GM23338 (cell line): ENCODE measurements at places on chromosomes 11 and 22. TPM values are rescaled to one million over a fixed set of nuclear protein-coding genes. Genes with fewer than 3 reads are reported as not detected.

- H3K4me1 ChIP-seq = no peaks in the 10 kb centered on the region
- no peak for DNase-seq
- H3K27me3 ChIP-seq = no peaks in the 10 kb centered on the region
- peaks cover 80% of the 10 kb centered on the region for H3K36me3 ChIP-seq
- no peak overlapping the region for H3K4me3 ChIP-seq
These were observed 8.6 kb downstream of the RPUSD4 start for GRCh38 chr11:126202646-126203359.

DNA sequence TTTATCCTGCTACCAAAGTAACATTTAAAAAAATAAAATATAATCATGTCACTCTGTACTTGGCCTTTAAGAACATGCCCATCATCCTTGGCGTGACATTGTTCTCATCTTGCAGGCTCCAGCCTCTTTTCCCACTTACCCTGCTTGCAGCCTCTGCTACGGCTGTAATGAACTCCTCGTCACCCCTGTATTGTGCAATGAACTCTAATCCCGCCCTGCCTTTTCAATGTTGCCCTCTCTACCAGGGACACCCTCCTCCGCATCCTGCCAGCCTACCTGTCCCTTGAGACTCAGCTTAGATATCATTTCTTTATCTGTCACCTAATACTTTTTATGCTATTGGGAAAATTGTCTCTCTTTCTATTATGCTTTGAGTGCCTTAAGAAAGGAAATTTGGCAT, 12.6 kb upstream of the MMP20 start:
- no peaks in the 10 kb centered on the region for H3K36me3 ChIP-seq
- no peak for DNase-seq
- no peak overlapping the region for H3K4me3 ChIP-seq

- H3K4me3 ChIP-seq = no peak overlapping the region
- H3K27ac ChIP-seq = no peak overlapping the region
- H3K36me3 ChIP-seq = no peaks in the 10 kb centered on the region
- no peaks in the 10 kb centered on the region for H3K27me3 ChIP-seq
These were observed 85.8 kb downstream of the TRMU start for GRCh38 chr22:46421267-46421666.

DNA sequence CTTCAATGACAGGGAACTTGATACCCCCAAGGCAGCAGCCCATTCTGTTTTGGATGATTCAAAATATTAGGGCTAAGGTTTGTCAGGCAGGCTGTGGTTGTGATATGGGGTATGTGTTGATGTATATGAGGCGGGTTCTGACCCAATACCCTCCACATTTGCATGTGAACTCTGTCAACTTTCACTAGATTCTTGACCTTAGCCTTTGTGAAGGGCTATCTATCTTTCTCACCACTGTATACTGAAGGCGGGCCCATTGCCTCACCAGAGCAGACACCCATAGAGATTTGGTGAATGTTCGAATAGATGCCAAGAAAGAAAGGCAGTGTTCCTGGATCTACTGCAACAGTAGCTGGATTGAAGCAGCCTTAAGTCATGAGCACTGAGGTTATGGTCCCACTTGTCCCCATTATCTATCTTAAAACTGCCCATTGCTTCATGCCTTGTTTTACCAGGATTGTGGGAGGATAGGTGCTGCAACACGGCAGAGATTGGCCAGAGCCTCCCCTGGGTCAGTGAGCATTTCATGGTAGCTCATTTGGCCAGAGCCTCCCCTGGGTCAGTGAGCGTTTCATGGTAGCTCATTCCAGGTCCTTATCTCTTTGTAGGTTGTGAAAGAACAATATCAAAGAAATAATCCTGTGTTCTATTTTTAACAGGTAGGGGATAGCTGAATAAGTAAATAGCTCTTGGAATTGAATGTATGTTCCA, 399.6 kb downstream of the TMEM135 start:
- no peak overlapping the region for H3K4me3 ChIP-seq
- H3K36me3 ChIP-seq = no peaks in the 10 kb centered on the region
- no peaks in the 10 kb centered on the region for H3K27me3 ChIP-seq
- no peaks in the 10 kb centered on the region for H3K4me1 ChIP-seq
- no peak for DNase-seq
- H3K27ac ChIP-seq = no peak overlapping the region

DNA sequence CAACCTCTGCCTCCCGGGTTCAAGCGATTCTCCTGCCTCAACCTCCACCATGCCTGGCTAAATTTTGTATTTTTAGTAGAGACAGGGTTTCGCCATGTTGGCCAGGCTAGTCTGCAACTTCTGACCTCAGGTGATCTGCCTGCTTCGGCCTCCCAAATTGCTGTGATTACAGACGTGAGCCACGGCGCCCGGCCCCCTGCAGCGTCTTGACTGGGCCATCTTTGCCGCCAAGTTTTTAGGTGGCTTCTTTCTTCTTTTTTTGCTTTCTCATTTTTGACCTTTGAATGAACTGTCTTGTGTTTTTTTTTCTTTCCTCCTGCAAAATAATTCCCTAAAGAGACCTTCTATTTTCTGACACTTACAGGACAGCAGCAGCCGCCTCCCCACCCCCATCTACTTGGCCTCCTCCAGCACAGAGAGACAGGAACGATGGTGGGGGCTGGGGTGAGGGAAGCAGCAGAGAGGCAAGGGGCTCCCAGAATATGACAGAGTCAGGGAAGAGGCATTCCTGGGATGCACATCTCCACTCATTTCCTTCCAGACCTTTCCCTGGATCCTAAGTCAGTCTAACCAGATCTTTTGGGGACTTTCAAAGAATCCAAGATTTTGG, 92.6 kb upstream of the ALX4 start:
- H3K4me1 ChIP-seq = no peaks in the 10 kb centered on the region
- H3K27ac ChIP-seq = no peak overlapping the region
- H3K27me3 ChIP-seq = no peaks in the 10 kb centered on the region
- no peaks in the 10 kb centered on the region for H3K36me3 ChIP-seq
- no peak overlapping the region for H3K4me3 ChIP-seq
- no peak for DNase-seq

DNA sequence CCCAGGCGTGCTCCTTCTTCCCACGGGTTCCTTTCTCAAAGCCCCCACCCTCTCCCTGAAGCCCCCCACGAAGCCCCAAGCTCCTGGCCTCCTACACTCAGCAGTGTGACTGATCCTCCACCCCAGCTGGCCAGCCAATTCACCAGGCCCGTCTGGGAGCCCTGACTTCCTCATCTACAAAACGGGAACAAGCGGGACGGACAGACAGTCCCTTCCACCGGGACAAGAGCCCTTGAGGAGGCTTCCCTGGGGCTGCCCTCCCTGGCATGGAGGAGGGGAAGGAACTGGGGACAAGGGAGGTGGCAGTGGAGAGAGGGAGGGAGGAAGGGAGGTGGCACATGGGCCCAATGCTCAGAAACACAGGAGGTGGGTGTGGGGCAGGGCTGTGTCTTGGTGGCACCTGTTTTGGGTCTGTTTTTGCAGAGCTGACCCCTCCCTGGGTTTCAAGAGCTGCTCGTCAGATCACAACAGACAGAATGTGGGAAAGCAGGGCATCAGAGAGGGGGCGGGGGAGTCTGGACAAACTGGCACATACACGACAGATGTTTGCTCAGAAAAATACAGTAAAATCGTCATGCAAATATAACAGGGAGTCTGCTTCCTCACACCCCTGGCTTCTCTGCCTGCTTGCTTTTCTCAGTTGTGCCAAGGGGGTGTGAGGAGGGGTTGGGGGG, 56.8 kb downstream of the ELFN2 start:
- H3K36me3 ChIP-seq = no peaks in the 10 kb centered on the region
- no peaks in the 10 kb centered on the region for H3K27me3 ChIP-seq
- H3K27ac ChIP-seq = no peak overlapping the region
- H3K4me1 ChIP-seq = no peaks in the 10 kb centered on the region
- H3K4me3 ChIP-seq = no peak overlapping the region

- H3K36me3 ChIP-seq = no peaks in the 10 kb centered on the region
- H3K27ac ChIP-seq = no peak overlapping the region
- no peaks in the 10 kb centered on the region for H3K4me1 ChIP-seq
These were observed 520.8 kb downstream of the BRD1 start for GRCh38 chr22:49306632-49307480.

GRCh38 chr11:111097191-111097590, 148.3 kb upstream of the POU2AF2 start:
- no peaks in the 10 kb centered on the region for H3K36me3 ChIP-seq
- no peak overlapping the region for H3K4me3 ChIP-seq

DNA sequence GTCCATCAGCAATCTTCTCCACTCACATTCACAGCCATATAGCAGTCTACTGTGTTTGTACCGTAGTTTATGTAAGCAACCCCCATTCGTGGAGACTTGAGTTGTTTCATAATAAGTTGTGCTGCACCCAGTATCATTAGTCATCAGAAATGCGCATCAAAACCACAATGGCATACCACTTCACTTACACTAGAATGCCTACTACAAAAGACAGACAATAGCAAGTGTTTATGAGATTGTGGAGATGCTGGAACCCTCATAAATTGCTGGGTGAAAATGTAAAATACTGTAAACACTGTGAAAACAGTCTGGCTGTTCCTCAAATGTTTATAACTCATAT, 133.3 kb downstream of the ATXN10 start:
- DNase-seq = no peak
- no peaks in the 10 kb centered on the region for H3K4me1 ChIP-seq
- H3K4me3 ChIP-seq = no peak overlapping the region
- no peaks in the 10 kb centered on the region; the same call in 1 of the 2 replicates for H3K36me3 ChIP-seq

- DNase-seq = peak; percentile 38
- no peak overlapping the region for H3K27ac ChIP-seq
- H3K4me1 ChIP-seq = peaks cover 5% of the 10 kb centered on the region; the same call in 1 of the 2 replicates
- no peak overlapping the region for H3K4me3 ChIP-seq
- H3K27me3 ChIP-seq = no peaks in the 10 kb centered on the region
- H3K36me3 ChIP-seq = no peaks in the 10 kb centered on the region
These were observed 9.4 kb downstream of the UEVLD start for GRCh38 chr11:18578975-18579598.

DNA sequence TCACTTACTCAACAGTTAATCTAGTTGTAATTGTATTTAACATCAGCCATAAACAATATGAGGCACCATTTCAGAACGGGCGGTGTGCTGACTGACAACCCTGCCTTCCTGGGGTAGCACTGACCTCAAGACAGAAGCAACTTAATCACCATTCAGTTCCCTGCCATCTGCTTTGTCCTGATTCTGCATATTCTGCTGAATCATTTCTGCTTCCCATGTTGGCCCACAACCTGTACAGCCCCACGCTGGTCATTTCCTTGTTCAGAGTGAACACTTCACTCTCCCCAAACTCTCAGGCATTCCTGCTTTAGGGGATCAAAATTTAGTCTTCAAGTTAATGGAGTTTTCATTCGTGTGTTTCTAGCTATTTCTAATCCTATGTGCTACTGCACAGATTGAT, 132.3 kb upstream of the ZBED5 start:
- H3K27me3 ChIP-seq = no peaks in the 10 kb centered on the region
- H3K27ac ChIP-seq = no peak overlapping the region
- no peak overlapping the region for H3K4me3 ChIP-seq
- no peaks in the 10 kb centered on the region for H3K4me1 ChIP-seq

- no peaks in the 10 kb centered on the region for H3K27me3 ChIP-seq
- H3K27ac ChIP-seq = no peak overlapping the region
These were observed 51.8 kb downstream of the CD6 start for GRCh38 chr11:61023086-61023965.

DNA sequence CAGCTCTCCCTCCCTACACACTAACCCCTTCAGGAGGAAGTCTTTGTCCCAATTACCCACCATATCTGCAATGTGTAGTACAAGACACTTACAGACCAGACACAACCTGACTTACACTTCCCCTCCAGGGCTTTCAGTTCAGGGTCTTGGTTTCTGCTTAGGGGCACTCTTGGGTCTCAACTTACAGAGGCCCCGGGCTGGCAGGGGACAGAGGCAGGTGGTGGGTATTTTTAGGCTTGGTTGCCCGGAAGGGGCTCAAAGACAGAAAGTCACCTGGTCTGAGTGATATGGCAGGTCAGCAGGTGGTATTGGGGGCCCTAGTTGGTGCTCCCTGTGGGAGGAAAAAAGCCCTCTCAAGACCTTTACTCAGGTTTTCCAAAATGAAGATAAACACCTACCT, 3.4 kb upstream of the TMEM184B start:
- no peak for DNase-seq
- no peak overlapping the region for H3K27ac ChIP-seq
- H3K4me3 ChIP-seq = no peak overlapping the region
- H3K27me3 ChIP-seq = peaks cover 9% of the 10 kb centered on the region; the same call in 1 of the 2 replicates
- no peaks in the 10 kb centered on the region for H3K36me3 ChIP-seq

GRCh38 chr11:97237151-97237550, 847.3 kb downstream of the JRKL start:
- DNase-seq = no peak
- H3K27me3 ChIP-seq = no peaks in the 10 kb centered on the region
- no peak overlapping the region for H3K4me3 ChIP-seq
- no peaks in the 10 kb centered on the region for H3K4me1 ChIP-seq
- H3K36me3 ChIP-seq = no peaks in the 10 kb centered on the region

DNA sequence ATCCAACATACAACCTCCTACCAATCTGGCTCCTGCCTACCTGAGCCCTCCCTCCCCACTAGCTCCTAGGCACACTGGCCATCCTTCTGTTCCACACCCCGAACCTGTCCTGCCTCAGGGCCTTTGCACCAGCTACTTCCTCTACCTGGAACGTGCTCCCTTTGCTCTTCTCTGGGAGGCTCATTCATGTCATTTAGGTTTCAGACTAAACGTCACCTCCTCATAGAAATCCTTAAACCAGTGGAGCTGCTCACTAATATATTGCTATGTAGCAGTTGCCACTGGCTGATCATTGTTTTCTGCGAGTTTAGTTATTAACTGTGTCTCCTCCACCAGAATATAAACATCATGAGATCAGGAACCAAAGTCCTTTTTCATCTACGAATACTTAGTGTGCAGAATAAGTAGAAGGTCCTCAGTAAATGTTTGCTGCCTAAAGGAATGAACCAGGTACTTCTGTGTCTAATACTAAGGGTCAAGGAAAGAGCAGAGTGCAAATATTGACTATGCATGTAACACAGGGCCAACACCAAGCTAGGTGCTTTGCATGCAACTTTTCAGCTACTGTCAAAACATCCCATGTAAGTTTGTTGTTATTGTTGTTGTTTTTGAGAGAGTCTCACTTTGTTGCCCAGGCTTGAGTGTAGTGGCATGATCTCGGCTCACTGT, 277.6 kb upstream of the SYN3 start:
- H3K36me3 ChIP-seq = no peaks in the 10 kb centered on the region
- no peaks in the 10 kb centered on the region for H3K27me3 ChIP-seq
- DNase-seq = no peak
- H3K27ac ChIP-seq = no peak overlapping the region
- 0 out of 2 replicates have a peak, but pooled peaks cover 3% of the 10 kb centered on the region for H3K4me1 ChIP-seq

- H3K4me3 ChIP-seq = no peak overlapping the region
- no peaks in the 10 kb centered on the region for H3K36me3 ChIP-seq
- H3K27ac ChIP-seq = no peak overlapping the region
- no peak for DNase-seq
These were observed 33.3 kb downstream of the ST14 start for GRCh38 chr11:130192845-130193267.

GRCh38 chr11:56380120-56380519, 4.7 kb downstream of the OR8U1 start:
- H3K4me1 ChIP-seq = no peaks in the 10 kb centered on the region
- no peaks in the 10 kb centered on the region for H3K27me3 ChIP-seq
- H3K36me3 ChIP-seq = no peaks in the 10 kb centered on the region
- DNase-seq = no peak

Gene RIMBP3B
- total RNA-seq = 0.04 and 0.10 TPM in 2 replicates

Gene GNG3
- total RNA-seq = 0.82 and 2.1 TPM in 2 replicates

Gene THYN1
- total RNA-seq = 91.0 and 116 TPM in 2 replicates

Gene UPK2
- not detected in 2 replicates for total RNA-seq

Gene MOV10L1
- 0.62 and 0.73 TPM in 2 replicates for total RNA-seq

Gene SEZ6L
- total RNA-seq = 0.24 TPM in 1 of 2 replicates, not detected in the other

Gene SPTBN2
- total RNA-seq = 28.9 and 49.1 TPM in 2 replicates

Gene HBG2
- total RNA-seq = not detected in 2 replicates
